ENCODE measurements at places on chromosomes 4 and X. TPM values are rescaled to one million over a fixed set of nuclear protein-coding genes. Genes with fewer than 3 reads are reported as not detected.

DNA sequence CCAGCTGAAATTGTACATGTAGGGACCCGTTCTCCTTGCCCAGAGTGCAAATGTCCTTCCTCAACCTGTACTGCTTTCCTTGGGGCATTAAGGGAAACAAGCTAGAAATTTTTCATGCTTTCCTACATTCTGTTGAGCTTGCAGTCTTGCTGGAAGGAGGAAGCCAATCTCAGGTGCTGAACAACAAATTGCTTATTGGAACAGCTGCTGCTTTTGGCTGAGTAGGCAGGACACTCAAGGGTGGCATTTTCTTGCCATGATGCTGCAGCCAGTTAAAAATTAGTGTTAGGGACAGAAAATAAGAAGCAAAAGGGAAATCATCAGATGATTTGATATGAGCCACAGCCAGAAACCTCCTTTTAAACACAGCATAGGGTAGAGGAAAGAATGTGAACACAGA is 223.7 kb downstream of the QDPR start:
- DNase-seq: no peak

GRCh38 chr4:107586371-107586770 is 133.7 kb downstream of the PAPSS1 start:
- no peak for DNase-seq

DNA sequence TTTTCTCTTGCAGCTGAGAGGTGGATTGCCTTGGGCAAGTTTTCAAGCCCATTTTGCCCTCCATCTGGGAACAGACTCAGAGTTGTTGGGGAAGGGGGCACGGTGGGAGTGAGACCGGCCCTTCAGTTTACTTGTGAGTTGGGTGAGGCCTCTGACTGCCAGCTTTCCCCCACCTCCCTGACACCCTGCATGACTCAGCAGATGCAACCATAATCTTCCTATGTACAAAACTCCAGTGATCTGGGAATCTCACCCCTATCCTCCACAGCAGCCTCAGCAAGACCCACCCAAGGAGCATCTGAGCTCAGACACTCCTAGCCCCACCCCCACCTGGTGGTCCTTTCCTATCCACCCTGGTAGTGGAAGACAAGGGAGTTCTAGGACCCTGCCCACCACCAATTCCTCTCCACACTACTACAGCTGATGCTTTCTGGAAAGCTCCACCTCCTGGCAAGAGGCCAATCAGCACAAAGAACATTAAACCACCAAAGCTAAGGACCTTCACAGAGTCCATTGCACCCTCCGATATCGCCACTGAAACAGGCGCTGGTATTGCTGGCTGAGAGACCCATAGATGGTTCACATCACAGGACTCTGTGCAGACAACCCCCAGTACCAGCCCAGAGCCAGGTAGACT is 99.4 kb upstream of the STK26 start:
- no peak for DNase-seq

Gene PHKA1
- total RNA-seq: 8.6 TPM

Gene C4orf50
- total RNA-seq: not detected

Gene ZNF182
- total RNA-seq: 2.4 TPM

All from epithelial cell of proximal tubule (primary cell).